Fibroblast of skin of left quadriceps (primary cell): ENCODE measurements at places on chromosomes 2 and 18.

DNA sequence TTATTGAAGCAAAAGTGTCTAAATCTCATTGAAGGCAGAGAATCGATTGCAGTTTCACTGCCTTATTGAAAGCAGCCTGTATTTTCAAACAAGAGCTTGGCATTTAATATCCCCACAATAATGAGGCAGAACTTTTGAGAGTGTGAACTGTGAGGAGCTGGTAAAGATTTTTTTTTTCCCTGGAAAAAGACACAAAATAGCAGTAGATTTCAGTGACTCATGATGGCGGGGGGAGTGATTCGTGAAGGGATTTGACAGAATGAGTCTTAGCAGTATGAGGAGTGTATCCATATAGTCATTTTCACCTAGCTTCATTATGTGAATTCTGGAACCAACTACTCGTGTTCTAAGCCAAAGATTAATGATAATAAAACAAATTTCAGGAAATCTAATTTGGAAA, 242.9 kb downstream of the ARL6IP6 start:
- DNase-seq: no peak

DNA sequence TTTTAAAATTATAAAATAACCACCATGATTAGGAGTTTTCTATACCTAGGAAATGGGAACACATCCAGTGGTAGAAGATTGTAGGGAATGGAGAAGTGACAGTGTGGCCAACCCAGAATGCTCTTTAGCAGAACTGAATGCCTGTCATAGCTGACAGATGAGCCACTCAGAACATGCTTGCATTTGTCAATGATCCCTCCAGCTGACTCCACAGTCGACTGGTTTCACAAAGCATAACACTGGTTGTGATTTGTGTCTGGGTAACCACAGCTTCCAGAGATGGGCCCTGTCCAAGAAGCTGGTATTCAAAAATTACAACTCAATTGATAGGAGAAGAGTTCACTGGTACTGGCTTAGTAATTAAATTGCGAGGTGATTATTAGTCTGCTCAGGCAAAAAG, 9.0 kb upstream of the CTIF start:
- DNase-seq: peak; percentile 79

GRCh38 chr2:187003038-187003554, 154.1 kb upstream of the ZSWIM2 start:
- no peak for DNase-seq

GRCh38 chr18:39450958-39451357, 1885.4 kb upstream of the CELF4 start:
- no peak for DNase-seq

GRCh38 chr2:237294460-237294859, 119.5 kb downstream of the COL6A3 start:
- DNase-seq: no peak

DNA sequence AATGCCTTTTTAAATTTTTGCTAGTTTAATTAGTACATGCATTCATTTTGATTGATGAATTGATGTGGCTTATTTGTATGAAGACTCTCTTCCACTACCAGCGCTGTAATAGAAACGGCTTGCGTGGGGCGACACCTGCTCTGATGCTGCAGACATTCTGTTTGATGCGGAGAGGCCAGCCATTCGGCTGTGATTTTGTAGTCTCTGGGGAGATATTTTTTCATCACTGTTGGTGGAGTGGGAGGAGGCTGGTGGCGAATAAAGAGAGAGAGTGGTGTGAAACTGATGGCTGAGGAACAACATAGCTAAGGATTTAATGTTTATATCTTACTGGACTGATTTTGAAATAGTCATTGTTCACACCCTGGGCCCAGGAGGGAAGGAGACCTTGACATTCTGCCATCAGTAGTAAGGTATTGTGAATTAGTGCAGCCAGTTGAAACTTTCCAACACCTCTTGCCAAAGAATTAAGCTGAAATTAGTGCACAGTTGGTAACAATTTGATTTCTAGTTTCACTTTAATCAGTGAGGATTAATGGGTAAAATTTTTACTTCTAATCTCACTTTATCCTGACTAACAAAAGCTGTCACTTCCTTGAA, 224.1 kb downstream of the MTX2 start:
- no peak for DNase-seq

- DNase-seq: no peak
These were observed 68.0 kb downstream of the COBLL1 start for GRCh38 chr2:164773635-164774034.

- no peak for DNase-seq
These were observed 219.0 kb downstream of the ZNF521 start for GRCh38 chr18:25132786-25133496.

DNA sequence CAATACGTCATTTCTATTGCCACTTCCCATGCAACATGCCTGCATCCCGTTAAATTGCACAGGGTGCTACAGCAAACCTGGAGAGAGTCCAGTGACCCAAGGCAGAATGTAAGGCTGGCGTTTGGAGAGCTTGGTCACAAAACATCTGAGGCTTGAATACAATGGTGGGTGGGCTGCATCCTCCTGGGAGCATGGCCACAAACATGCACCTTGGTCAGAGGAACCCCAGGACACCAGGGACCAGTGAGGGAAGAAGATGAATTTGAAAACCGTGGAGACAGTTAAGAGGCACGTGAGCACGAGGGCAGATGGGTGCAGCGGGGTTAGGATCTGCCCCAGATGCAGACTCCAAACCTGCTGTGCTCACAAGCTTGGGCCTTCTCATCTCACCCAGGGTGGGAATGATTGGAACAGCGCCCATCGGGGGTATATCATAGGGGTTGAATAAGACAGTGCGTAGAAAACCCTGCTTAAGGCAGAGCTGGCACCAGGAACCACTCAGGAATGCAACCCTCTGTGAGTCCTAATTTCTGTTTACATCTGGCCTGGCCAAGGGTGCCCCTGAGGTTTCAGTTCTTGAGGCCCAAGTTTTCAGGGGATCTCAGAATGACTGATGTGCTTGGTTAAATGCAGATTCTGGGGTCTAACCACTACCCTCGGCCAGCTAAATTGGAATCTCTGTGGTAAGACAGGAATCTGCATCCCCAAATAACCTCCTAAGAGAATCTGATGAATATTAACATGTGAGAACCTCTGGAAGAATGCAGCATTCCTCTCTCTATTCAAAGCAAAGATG, 97.2 kb downstream of the ARL4C start:
- peak; percentile 29 for DNase-seq

DNA sequence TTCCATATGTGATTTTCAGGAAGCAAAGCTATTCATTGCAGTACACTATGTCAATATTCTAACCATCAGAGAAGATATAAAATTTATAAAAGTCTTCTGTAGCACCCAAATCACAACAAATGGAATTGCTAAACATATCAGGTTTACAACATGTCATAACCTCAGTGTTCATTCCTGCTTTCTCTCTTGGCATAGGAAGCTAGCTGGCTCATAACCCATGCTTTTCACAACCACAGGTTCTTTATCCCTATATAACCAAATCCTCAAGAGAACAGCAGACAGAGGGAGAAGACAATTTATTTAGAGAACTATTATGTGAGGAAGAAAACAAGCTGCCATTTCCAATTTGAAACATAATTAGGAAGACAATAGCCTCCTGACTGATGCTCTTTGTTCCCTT, 997.0 kb upstream of the ACVR2A start:
- DNase-seq: no peak

DNA sequence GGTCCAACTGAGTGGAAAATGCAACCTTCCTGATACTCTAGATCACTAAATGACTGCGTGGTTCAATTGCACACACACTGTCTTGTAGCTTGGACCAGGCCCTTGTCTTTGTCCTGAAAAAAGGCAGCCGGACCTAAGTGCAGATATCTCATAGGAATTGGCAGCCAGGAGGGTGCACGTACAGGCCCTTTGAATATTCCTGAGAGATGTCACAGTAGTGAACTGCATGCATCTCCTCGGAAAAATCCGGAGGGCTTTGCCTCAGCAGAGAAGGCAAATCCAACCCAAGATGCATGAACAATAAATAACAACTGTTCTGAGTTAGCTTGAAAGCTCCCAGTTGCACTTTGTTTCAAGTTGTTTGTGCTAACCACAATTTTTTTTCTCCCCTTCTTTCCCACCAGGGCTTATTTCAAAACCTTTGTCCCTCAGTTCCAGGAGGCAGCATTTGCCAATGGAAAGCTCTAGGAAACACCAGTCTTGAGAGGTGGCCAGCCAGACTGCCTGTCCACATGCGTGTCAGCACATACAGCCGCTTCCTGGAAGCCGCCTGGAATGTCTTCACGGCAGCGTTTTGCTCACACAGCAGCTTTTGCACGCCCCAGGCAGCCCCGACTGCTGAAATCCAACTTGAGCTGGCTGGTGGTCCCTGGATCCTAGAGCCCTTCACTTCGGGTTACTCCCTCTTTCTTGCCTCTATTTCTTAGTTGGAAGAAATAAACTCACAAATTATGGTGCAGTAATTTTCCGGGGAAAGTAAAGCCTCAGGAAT, 54.4 kb upstream of the FOSL2 start:
- peak; percentile 92 for DNase-seq
